BJ (cell line): ENCODE measurements at places on chromosomes 4 and X. TPM values are rescaled to one million over a fixed set of nuclear protein-coding genes. Genes with fewer than 3 reads are reported as not detected.
A peak's percentile ranks its signal among the peaks of the same experiment; 100 is the strongest.

CXCL6 gene
- 0.06 and 0.12 TPM in 2 replicates for polyA plus RNA-seq

GRCh38 chr4:53587135-53587534 lies 4.2 kb downstream of the LNX1 start:
- DNase-seq: no peak

USP17L5 gene
- polyA plus RNA-seq: not detected in 2 replicates

PAPSS1 gene
- 44.2 and 67.7 TPM in 2 replicates for polyA plus RNA-seq

DNA sequence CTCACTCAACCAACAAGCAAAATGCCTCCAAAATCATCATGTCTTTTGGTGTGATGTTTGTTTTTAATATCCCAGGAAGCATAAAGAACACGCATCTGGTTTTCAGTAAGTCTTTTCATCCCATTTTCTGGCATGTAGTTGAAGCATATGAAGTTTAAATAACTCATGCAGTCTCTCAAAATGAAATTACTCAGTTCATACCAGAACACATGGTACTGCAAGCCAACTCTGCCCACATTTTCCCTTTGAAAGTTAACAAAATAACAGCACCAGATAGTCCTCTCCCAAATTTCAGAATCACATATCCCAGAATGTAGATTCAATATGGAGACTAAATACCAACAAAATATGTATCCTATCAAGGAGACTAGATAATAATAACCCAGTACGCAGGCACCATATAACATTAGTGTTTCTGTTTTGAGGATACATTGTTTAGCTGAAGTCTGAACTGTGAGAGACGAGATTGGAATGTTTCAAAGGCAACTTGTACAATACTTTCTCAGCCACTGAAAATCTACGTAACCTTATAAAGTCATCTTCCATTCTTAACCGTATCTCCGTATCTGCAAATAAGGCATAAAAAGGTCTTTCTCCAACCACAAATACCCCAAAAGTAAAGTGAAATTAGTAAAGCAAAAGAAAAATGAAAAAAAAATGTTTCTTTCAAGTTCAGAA lies 23.1 kb downstream of the CORIN start:
- DNase-seq: no peak

- no peak for DNase-seq
Measured at GRCh38 chr4:145231906-145232700, 51.7 kb upstream of the OTUD4 start.

GAGE12E gene
- polyA plus RNA-seq: not detected in 2 replicates

TECRL gene
- polyA plus RNA-seq: not detected in 2 replicates

DNA sequence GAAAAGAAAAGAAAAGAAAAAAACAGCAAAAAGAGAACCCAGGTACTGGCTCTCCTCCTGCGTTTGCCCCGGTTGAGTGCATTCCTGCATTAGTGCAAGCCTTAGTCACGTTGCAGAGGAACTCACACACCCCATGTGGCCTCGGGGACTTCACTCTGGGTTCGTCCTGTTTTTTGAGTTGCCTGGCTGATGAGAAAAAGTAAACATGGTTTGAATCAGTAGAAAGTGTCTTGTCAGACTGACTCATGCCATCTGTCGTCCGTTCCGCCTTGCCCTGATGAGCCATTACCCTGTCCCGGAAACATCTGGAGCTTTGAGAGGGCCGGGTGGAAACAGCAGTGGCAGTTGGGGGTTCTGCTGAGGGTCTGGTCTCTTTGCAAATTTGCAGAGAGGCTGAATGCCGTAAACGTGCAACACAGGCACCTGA lies 16.3 kb downstream of the CD99 start:
- DNase-seq: peak; percentile 89

DNA sequence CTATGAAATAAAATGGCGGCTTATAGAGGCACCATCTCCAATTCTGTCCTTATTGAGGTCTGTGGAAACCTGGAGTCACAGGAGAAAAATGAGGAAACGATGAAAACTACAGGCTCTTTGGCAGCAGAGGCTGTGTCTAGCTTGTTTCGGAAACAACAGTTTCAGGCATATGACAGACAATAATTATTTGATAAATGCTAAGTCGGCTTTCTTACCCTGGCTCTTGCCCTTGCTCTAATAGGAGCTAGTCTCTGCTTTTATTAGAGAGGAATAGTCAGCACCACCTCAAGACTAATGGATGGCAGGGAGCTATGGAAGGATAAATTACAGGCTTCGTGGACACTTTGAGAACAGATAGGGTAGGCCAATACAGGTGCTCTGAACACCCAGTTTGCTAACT lies 24.3 kb downstream of the HADH start:
- no peak for DNase-seq

TMEM31 gene
- polyA plus RNA-seq: 0.16 and 0.43 TPM in 2 replicates

DNA sequence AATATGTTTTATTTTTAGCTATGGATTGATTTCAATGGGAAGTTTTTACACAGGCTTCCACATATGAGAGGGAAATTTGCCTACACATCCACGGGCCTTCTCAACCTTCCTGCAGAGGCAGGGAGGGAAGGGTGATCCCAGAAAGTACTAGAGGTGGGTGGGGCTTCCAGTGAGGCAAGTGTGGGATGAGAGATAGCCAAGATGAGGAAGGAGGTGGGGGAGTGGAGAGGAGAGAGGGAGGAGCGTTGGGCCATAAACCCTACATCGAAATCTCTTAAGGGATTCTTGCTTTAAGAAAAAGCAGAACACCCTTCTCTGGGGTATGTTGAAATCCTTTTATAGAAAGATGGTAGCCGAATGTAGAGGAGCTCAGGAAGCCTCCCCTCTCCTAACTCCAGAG lies 19.0 kb downstream of the NKX6-1 start:
- no peak for DNase-seq

DNA sequence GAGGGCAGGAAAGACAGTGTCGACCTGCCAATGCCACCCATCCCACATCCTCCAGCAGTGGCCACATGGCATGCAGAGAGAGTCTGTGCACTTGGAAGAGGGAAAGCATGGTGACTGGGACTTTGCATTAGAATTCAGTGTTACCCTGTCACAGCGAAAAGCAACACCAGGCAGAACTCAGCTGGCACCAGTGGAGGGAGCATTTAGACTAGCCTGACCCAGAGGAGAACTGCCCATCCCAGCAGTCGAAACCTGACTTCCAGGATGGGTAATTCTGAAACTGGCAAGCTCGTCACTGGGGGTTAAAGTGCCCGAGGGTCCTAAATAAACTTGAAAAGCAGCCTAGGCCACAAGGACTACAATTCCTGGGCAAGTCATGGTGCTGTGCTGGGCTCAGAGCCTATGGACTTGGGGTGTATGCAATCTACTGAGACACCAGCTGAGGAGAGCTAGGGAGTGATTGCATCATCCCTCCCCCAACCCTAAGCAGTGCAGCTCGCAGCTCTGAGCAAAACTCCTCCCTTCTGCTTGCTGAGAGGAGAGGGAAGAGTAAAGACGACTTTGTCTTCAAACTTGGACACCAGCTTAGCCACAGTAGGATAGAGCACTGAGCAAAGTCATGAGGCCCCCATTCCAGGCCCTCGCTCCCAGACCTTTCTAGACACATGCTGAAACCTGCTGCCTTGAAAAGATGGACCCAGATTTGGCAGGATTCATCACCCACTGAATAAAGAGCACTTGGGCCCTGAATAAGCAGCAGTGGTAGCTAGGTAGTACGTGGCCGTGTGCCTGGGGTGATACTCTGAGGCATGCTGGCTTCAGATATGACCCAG lies 68.8 kb downstream of the DDX60L start:
- DNase-seq: no peak

DNA sequence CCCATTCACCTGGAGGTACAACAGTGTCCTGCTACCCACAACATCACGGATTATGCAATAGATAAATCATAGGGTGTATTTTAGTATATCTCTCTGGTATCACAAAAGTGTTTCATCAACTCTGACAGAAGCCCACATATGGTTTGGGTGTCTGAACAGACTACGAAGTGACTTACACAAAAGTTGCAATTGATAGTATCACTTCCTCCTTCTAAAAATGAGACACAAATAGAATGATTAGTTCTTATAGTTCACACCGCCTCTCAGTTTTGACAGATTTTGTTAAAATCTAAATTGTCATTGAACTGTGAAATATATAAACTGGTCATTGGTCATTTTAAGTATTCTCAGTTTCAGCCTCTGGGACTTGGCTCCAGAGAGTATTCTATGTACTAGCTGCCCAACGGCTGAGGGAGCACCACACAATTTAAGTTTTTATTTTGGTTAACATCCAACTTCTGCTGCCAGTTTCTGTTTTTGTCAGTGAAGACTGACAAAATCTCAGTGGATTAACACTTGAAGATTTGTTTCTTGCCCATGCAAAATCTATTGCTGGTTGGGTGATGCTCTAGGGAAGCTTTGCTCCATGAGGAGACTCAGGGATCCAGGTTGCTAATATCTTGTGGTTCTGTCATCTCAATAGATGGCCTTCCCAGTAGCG lies 113.8 kb upstream of the PUDP start:
- DNase-seq: no peak

- no peak for DNase-seq
Measured at GRCh38 chrX:44843753-44844152, at the start of gene DUSP21. Gene DUSP21, plus strand, starts transcription at chrX:44844021. Its CDS starts 112 bp downstream, at chrX:44844133.

SATL1 gene
- not detected in 2 replicates for polyA plus RNA-seq

GRCh38 chrX:82134378-82134777 lies 932.5 kb downstream of the SH3BGRL start:
- no peak for DNase-seq

- no peak for DNase-seq
Measured at GRCh38 chr4:182854466-182854865, 62.7 kb downstream of the DCTD start.

- no peak for DNase-seq
Measured at GRCh38 chr4:1329408-1330371, 17.3 kb upstream of the UVSSA start.

DNA sequence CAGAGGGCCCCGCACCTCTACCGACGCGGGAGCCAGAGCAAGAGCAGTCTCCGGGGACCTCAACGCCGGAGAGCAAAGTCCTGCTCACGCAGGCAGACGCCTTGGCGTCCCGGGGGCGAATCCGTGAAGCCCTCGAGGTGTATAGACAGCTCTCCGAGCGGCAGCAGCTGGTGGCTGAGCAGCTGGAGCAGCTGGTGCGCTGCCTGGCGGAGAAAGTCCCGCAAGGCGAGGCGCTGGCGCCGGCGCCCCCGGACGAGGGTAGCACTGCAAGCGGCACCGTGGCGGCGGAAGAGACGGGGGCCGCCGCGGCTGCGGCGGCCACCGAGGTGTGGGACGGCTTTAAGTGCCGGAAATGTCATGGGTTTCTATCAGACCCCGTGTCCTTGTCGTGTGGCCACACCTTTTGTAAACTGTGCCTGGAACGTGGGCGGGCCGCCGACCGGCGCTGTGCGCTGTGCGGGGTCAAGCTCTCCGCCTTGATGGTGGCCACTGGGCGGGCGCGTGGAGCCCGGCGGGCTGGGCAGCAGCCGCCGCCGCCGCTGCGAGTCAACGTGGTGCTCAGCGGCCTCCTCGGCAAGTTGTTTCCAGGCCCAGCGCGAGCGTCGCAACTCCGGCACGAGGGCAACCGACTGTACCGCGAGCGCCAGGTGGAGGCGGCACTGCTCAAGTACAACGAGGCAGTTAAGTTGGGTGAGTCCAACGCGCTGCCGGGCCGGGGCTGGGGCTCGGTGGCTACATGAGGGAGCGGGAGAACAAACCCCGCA lies 672 bp downstream of the LONRF3 start:
- DNase-seq: no peak

DNA sequence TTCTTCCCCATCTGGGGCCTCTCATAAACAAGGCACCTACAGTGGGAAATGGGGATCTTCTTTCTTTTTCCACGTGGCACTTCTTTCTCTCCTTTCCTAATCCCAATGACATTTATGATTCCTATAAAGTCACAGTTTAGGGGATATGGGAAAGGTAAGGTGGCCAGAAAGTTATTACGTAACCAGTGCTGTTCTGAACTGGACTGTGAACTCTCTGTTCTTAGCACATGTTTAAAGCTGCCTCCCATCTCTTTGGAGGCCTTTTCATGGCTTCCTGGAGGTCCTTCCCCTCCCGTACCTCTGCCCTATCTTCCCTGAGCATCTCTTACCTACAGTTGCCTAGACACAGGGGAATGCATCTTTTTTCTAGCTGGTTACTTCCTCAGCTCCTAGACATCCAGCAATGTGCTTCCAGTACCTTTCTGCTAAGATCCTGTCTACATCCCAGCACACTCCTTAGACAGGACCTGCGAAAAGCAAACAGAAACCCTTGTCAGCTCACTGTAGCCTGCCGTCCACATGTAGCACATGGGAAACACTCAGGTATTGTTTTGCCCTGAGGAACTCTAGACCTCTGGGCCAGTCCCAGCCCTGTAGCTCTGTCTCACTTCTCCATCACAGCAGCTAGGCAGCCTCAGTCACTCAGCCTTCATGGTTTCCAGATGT lies 195.4 kb downstream of the NWD2 start:
- no peak for DNase-seq

HPGDS gene
- polyA plus RNA-seq: not detected in 2 replicates

DNA sequence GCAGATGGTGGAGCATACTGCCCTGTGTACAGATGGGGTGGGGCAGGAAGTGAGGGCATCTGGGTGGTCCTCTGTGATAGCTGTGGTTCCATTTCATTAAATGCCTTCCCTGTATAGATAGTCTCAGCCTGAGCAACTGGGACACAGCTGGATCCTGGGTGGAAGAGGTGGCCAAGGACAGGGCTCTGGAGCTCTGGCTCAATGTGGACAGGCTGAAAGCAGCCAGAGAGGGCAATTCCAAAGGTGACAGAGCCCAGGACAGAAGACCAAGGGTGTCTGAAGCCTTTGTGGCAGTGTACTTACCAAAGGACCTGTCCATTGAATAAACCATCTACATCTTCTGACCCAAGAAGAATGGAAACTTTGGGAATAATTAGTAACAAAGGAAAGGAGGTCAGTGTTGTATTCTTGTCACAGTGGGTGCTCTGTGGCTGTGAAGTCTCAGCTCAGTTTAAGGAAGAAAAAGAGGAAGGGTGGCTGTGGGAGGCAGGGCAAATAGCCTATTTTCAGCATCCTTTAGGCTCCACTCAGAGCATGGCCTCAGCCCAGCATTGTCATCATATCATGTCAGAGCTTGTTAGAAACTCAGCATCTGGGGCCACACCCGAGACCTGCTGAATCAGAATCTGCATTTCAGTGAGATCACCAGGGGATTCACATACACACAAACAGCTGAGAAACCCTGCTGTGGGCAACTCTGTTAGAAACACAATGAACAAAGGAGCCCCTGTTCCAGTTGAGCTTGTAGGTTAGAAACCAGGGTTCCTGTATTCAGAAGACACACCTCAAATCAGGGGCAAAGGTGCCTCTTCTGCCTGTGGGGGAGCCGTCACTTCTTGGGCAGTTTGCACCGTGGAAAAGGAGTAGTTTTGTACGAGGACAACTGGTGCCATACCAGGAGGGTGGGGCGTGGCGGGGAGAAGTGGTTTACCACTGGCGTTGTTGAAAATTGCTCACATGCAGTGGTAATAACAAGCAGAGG lies 168.6 kb downstream of the PTTG2 start:
- DNase-seq: no peak

ANKRD37 gene
- polyA plus RNA-seq: 13.2 and 13.7 TPM in 2 replicates

SSX3 gene
- not detected in 2 replicates for polyA plus RNA-seq

- DNase-seq: no peak
Measured at GRCh38 chrX:134782796-134783195, 124.5 kb upstream of the PLAC1 start.

DNA sequence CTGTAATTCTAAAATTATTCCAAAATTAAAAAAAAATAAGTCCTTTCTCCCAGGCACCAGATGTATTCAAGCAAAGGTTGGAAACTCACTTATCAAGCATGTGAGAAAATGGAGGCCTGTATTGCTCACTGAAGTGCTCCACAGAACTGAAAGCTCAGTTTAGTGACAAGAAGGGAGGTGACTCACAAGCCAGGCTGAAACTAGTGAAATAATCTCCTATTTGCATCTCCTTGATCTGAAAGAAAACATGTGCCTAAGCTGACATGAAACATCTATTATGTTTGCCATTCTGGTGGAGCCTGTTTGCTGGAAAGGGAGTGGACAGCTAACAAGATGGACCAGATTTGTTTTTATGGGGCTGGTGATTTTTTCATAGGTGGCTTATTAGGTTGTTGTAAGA lies 54.0 kb upstream of the AMELX start:
- DNase-seq: peak; percentile 35

WAS gene
- polyA plus RNA-seq: 0.06 and 0.12 TPM in 2 replicates

PRRG3 gene
- not detected in 2 replicates for polyA plus RNA-seq
